ENCODE measurements at places on chromosomes 13 and 19.

- no peak for DNase-seq
- H3K27ac ChIP-seq = no peak overlapping the region
- no peaks in the 10 kb centered on the region for H3K27me3 ChIP-seq
- H3K4me1 ChIP-seq = no peaks in the 10 kb centered on the region
- no peak overlapping the region for H3K4me3 ChIP-seq
These were observed 655.5 kb downstream of the PCDH9 start for GRCh38 chr13:66574606-66575005.

DNA sequence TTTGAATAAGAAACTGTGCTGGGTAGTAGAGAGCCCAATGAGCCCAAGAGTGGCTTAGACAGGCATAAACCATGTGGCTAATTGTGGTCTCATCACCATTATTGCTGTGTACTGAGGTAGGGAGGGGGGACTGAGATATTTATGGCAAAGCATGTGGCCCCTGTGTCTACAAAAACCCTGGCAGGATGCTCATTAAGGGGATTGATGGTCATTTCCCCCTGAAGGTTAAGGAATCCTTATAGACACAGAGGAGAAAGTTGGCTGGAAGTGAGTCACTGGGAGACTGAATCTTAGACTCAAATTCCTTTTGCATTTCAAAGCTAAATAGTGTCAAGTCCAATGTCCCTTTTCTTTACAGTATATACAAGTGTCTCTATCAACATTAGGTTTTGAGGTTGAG is 9.8 kb upstream of the DACT3 start:
- no peak overlapping the region for H3K4me3 ChIP-seq
- H3K27ac ChIP-seq = no peak overlapping the region
- H3K36me3 ChIP-seq = peaks cover 9% of the 10 kb centered on the region
- no peaks in the 10 kb centered on the region for H3K27me3 ChIP-seq

- H3K36me3 ChIP-seq = peaks cover 8% of the 10 kb centered on the region
- peaks cover 41% of the 10 kb centered on the region for H3K4me1 ChIP-seq
- no peak for DNase-seq
These were observed 15.3 kb downstream of the TNFSF14 start for GRCh38 chr19:6654347-6655310.

GRCh38 chr13:85230691-85231093 is 568.5 kb downstream of the SLITRK6 start:
- no peaks in the 10 kb centered on the region for H3K27me3 ChIP-seq
- no peak overlapping the region for H3K4me3 ChIP-seq
- no peaks in the 10 kb centered on the region for H3K36me3 ChIP-seq
- no peak overlapping the region for H3K27ac ChIP-seq
- no peak for DNase-seq

GRCh38 chr19:18776736-18777135 is 14.4 kb downstream of the COMP start:
- DNase-seq = no peak
- no peaks in the 10 kb centered on the region for H3K27me3 ChIP-seq
- no peaks in the 10 kb centered on the region for H3K36me3 ChIP-seq
- no peaks in the 10 kb centered on the region for H3K4me1 ChIP-seq
- H3K4me3 ChIP-seq = no peak overlapping the region
- H3K27ac ChIP-seq = no peak overlapping the region

DNA sequence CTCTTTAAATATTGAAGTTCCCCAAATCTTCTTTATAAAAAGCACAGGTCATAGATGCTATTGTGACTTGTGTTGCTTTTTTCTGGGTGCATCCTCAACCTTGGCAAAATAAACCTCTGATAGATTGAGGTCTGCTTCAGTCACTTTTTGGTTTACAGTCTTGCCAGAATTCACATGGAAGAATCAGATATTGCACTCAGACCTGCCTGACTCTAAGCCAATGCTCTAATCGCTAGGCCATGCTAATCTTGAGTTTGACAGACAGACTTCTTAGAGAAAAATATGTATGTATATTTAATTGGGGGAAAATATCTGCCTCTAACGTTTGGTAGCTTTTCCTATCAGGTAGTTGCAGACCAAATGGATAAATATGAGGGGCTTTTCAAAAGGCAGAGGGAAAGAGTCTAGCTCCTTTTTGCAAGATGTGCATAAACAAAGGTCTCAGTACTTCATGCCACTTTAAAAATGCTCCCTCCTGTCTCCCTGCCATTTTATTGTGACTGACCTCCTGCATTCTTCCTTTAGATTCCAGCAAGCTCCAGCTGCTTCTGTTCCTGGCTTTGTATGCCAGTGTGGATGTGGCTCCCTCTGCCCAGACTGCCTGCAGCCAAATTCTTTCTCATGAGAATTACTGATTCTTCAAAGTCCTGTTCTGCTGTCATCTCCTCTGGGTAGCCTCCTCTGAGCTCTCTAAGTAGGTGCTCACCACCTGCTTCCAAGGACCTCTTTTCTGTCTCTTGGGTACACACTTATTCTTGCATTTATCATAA is 42.4 kb upstream of the RFC3 start:
- no peak for DNase-seq
- no peak overlapping the region for H3K4me3 ChIP-seq
- peak overlapping the region; percentile 11 for H3K27ac ChIP-seq
- H3K27me3 ChIP-seq = peaks cover 44% of the 10 kb centered on the region

- peak overlapping the region; percentile 28 for H3K4me3 ChIP-seq
- no peaks in the 10 kb centered on the region for H3K27me3 ChIP-seq
- DNase-seq = no peak
- no peaks in the 10 kb centered on the region for H3K36me3 ChIP-seq
These were observed 5.7 kb upstream of the ATF5 start for GRCh38 chr19:49923055-49924003.

DNA sequence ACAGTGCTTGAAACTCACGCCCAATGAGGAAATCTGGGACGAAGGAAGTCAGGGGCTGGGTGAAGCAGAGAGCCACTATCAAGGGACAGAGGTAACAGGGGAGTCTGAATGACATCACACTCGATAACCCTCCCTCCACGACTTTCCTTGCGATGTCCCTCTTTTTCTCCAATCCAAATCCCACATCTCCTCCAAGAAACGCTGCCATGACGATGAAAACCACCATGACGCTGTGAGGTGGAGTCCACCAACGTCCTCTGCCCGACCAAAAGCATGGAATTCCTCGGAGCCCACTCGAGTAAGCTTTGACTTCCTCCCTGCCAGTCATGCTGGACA is 967 bp downstream of the REXO1 start:
- H3K4me1 ChIP-seq = peaks cover 22% of the 10 kb centered on the region
- peak overlapping the region; percentile 92 for H3K4me3 ChIP-seq
- DNase-seq = no peak

Measured in T-helper 17 cell (primary cell).